ENCODE measurements at places on chromosomes 7 and 10.

DNA sequence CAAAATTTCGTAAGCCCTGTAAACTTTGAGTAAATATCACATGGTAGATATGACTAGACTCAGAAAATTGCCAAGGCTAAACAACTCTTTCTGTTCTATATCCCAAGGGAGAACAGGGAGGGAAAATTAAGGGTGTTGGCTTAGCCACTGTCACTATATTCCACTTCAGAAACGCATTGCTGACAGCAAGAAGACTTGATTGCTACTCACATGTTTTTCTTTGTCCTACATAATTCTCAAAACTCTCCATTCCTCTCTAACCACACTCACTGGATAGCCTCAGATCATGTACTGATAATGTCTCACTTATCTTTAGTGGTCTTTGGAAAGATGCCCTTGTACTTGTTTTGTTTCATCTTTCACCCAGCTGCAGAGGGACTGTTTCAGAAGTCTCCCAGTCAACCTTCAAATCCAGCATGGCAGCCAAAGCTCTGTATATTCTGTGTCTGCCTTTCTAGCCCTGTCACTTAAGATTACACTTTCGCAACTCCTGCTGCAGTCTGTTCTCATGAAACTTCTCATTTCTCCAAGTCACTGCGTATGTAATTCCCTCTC, 582.4 kb upstream of the FZD8 start:
- H3K27ac ChIP-seq: no peak overlapping the region
- no peak overlapping the region for H3K4me3 ChIP-seq
- no peaks in the 10 kb centered on the region for H3K36me3 ChIP-seq
- DNase-seq: no peak
- H3K4me1 ChIP-seq: no peaks in the 10 kb centered on the region
- H3K27me3 ChIP-seq: no peaks in the 10 kb centered on the region

DNA sequence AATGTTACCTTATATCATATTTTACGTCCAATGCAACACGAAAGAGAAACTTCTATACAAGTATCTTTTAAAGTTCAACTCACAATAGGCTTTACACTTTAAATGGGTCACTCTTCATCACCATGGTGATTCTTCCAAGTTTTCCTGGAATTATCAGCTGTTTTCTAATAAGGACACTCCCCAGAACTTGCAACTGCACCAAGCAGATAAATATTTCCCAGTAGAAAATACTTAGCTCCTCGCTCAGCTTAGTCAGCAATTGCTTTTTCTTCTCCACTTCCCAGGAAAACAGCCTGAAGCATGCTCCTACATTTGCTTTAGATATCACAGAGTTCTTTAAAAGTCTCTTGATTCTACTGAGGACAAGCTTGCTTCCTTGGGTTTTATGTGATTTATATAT, 25.7 kb upstream of the ADD3 start:
- H3K27me3 ChIP-seq: peaks cover 3% of the 10 kb centered on the region
- H3K36me3 ChIP-seq: no peaks in the 10 kb centered on the region
- no peaks in the 10 kb centered on the region for H3K4me1 ChIP-seq

- no peaks in the 10 kb centered on the region for H3K36me3 ChIP-seq
- H3K4me3 ChIP-seq: no peak overlapping the region
- no peak for DNase-seq
Observed at GRCh38 chr7:90298145-90299038, 22.7 kb downstream of the FAM237B start.

GRCh38 chr7:158004123-158004490, 583.5 kb downstream of the PTPRN2 start:
- no peak overlapping the region for H3K4me3 ChIP-seq
- no peak for DNase-seq
- H3K36me3 ChIP-seq: no peaks in the 10 kb centered on the region
- H3K27ac ChIP-seq: no peak overlapping the region
